Cerebellar nuclear complex (tissue), 1 donor: ENCODE measurements at places on chromosomes 7 and 10.

DNA sequence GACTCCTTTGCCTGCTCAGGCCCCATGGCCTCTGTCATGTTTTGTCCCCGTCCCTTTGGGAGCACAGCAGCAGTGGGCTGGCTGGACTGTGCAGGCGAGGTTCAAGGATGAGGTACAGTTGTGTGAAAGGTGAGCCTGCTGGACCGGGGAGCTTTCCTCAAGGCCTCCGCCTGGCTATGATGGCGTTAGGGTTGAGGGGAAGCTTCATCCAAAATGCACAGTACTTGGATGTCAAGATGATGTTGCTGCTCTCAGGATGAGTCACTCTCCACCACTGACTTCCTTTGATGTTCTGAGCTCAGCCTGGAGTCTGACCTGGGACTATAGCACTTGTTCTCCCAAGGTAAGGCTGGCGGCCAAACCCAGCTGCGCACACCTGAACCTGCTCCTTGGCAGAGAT lies 152.7 kb upstream of the SHH start:
- DNase-seq: no peak

DNA sequence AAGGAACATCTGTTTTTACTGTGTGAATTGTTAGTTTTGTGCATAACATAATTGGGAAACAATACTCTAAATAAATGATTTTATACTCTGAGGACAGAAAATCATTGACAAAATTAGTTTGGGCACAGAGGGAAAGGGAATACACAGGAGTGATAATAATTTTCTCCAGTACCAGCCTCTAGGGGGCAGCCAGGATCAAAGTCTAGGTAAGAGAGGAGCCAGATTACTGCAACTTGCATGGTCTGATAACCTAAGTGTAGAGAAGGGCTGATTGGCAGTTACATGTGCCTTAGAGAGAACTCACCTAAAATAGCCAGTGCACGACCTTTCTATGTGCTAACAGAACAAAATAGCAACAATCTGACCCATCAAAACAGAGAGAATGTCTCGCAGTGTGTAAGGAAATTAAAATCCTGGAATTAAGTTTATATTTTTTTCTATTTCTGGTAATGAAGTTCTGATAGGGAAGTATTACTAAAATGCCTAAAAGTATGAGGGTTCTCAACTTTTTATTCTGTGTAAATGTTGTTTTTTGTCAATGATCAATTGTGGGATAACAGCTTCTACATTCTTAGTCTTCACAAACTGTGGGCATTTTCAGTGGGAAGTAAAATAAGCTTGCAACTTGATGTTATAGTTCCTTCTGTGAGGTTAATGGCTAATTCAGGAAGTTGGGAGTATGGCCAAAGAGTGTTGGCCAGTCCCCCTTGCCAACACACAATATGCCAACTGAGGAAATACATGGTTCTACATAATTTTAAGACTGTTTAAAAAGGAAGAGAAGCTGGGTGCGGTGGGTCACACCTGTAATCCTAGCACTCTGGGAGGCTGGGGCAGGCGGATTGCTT lies 66.4 kb downstream of the EXOC6 start:
- no peak for DNase-seq

DNA sequence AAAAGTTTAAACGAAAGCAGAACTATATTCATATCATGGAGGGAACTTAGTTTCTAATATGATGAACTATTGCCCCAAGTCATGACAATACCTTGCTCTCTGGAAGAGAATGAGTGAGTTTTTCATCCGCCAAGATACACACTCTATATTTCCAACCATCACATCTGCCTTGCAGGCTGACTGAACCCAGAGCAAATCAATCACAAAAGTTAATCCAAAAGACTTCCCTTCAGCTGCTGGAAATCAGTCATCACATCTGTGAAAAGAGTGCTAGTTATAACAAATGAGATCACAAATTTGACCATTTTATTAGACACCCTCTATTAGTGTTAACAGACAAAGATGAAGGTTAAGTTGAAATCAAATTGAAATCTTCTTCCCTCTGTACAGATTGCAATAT lies 261.7 kb upstream of the PRKCQ start:
- no peak for DNase-seq

- DNase-seq: no peak
Measured at GRCh38 chr10:104324221-104324686, 14.0 kb downstream of the ITPRIP start.

DNA sequence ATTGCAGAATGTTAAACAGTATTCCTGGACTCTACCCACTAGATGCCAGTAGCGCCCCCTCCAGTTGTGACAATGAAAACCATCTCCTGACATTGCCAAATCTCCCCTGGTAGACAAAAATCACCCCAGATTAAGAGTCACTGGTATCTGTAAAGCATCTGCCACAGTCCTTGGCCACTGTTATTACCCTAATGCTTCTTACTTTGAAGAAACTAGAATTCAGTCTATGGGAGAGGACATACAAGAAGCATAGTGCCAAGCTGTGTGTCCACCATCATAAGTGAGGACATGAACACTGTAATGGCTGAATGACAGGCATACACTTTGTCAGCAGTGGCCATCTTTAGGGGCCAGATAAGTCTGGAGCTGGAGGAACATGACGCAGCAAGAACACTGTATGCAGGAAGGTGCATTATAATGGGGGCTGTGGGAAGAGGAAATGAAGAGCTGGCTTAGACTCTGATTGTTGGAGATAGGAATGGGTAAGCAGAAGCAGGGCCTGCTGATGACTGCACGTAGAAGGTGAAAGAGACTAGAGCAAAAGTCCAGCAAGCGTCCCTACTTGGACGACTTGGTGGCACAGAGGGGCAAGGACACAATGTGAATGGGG lies 32.5 kb downstream of the CBX3 start:
- DNase-seq: no peak

GRCh38 chr10:35486297-35486990 lies 118.7 kb upstream of the GJD4 start:
- DNase-seq: no peak

GRCh38 chr10:80051993-80052392 lies 26.5 kb upstream of the TMEM254 start:
- DNase-seq: no peak

- DNase-seq: no peak
Measured at GRCh38 chr10:17808971-17809841, at the start of gene MRC1. TSS of gene MRC1 (plus strand) at chr10:17809348. CDS start at chr10:17809466, 118 bp downstream.

GRCh38 chr10:118939211-118940007 lies 90.1 kb upstream of the NANOS1 start:
- DNase-seq: no peak
